ENCODE measurements at places on chromosomes 16 and 17. TPM values are rescaled to one million over a fixed set of nuclear protein-coding genes. Genes with fewer than 3 reads are reported as not detected.

The MAZ gene
- polyA plus RNA-seq: 96.6 TPM

The AMDHD2 gene
- polyA plus RNA-seq: 12.6 TPM

The PIK3R5 gene
- 0.15 TPM for polyA plus RNA-seq

The NLK gene
- polyA plus RNA-seq: 13.1 TPM

The PLA2G10 gene
- not detected for polyA plus RNA-seq

The CDRT15 gene
- not detected for polyA plus RNA-seq

The IGSF6 gene
- not detected for polyA plus RNA-seq

Measured in fibroblast of lung (primary cell).